NCI-H2081 treated with DMSO at 0.1 percent for 48 hours (cell line): ENCODE measurements at places on chromosomes 1 and 21.

DNA sequence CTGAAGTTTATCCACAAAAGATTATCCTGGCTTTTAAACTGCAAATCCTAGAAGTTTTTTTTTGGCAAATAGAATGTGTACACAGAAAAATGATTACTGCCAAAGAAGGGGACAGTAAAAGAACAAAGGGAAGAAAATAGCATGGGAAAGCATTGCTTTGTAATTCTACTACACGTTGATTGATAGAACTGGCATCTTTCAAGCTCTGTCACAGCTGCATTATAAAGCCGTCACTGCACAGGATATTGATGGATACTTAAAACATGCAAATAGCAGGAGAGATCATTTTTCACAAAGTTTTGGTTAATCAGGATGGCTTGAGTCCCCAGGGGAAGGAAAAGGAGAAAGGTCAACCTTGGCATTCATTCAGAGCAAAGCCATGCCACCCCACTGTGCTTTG, 183.7 kb upstream of the RRP15 start:
- no peak for DNase-seq

GRCh38 chr1:204326771-204327300, 32.9 kb downstream of the PLEKHA6 start:
- DNase-seq, result no peak

GRCh38 chr1:5744341-5744740, 247.9 kb downstream of the NPHP4 start:
- no peak for DNase-seq

DNA sequence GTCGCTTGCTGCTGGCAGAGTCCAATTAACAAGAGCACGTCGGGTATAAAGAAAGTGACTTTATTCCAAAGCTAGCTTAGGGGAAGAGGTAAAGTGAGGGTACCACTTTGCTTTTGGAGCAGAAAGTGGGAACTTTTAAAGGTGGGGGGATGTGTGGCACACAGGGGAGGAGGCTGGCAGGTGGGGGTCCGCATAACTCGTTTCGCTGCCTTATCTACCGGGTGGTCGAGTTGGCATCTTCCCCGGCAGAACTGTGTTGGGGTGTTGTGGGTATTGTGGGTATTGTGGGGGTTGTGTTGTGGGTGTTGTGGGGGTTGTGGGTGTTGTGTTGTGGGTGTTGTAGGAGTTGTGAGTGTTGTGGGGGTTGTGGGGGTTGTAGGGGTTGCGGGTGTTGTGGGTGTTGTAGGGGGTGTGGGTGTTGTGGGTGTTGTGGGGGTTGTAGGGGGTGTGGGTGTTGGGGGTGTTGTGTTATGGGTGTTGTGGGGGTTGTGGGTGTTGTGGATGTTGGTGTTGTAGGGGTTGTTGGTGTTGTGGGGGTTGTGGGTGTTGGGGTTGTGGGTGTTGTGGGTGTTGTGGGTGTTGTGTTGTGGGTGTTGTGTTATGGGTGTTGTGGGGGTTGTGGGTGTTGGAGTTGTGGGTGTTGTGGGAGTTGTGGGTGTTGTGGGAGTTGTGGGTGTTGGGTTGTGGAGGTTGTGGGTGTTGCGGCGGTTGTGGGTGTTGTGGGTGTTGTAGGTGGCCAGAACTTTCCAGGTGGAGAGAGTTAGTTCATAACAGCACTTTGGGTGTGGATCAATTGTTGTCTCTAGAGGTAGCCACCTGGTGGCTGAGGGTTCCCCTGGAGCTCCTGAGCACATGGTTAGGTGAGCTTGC, 52.7 kb downstream of the AGPAT3 start:
- no peak for DNase-seq

GRCh38 chr1:236522937-236523703, 662 bp upstream of the LGALS8 start:
- DNase-seq, result no peak

- no peak for DNase-seq
These were observed 19.7 kb upstream of the GALNT2 start for GRCh38 chr1:230047114-230047865.

- DNase-seq, result no peak
These were observed 7.0 kb downstream of the EFNA3 start for GRCh38 chr1:155085504-155086127.

- peak; percentile 48 for DNase-seq
These were observed 48.0 kb downstream of the TBCE start for GRCh38 chr1:235415008-235415904.

GRCh38 chr1:90969241-90969640, 52.6 kb downstream of the ZNF644 start:
- no peak for DNase-seq

- DNase-seq, result no peak
These were observed 49.7 kb upstream of the IFI44L start for GRCh38 chr1:78570539-78570938.

DNA sequence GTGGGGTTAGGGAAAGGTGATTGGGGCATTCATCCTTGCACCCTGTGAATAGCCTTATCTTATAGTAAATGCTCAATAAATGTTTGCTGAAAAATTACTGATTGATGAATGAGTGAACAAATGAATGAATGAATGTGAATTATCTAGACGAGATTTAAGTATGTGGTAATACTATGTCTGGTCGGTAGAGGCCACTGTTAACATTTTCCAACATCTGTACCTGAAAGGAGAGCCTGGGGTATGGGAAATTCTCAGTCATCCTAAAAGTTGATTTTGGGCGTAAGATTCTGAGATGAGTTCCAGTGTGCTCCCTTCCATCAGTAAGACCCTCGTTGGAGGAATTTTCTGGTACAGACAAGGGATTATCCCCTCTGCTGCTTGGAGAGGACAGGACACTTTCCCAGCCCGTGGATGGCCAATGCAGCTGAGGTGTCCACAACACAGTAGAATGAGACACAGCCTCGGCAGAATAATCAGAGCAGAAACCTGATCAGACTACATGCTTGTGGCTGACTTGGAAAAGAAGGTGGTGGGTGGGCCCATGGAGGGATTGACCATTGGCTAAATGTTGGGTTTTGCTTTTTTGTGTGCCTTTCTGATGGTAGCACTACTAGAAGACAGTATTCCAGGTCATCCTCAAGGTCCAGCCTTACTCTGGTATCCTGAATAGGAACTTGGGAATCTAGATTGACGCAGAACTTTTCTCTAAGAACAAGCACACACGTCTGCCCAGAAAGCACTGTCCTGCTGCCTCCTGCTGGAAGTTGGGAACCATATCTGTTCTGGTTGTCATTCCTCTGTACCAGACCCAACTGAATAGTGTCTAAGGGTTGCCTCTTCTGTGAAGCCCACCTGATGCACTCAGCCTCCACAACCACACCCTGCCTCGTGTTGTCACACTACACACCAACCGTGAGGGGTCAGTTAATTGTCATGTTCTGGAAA, 262.0 kb downstream of the TNR start:
- DNase-seq, result no peak

DNA sequence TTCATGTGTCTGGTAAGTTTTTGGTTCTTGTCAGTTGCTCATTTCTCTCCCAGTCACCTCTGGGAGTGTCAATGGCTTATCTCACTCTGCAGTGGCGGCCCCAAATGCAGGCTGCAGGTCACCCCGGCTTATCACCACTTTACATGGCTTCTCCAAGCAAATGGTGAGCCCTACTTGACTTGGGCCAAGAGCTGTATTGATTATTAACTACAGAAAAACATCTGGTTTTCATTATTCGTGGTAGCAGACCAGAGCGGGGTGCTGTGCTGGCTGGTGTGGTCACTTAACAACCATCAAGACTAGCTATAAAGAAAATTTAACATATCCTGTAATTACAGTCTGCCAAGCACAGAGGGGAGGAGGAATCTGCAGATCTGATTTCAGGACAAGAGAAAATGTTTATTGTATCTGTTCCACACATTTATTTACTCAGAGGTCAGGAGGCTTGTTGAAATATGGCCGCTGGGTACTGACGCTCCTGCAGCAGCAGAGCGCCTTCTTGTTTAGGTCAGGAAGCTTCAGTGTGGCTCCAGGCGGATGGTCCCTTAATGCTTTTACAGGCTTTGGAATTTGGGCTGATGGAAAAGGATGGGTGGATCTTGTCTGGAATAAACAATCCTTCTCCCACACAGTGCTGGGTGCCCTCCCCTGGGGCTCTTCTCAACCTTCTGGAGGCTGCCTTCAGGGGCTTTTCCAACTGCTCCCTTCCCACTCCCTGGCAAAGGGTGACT, 87.8 kb downstream of the HLX start:
- DNase-seq, result no peak

GRCh38 chr1:38444311-38444710, 397.7 kb upstream of the POU3F1 start:
- DNase-seq, result no peak

DNA sequence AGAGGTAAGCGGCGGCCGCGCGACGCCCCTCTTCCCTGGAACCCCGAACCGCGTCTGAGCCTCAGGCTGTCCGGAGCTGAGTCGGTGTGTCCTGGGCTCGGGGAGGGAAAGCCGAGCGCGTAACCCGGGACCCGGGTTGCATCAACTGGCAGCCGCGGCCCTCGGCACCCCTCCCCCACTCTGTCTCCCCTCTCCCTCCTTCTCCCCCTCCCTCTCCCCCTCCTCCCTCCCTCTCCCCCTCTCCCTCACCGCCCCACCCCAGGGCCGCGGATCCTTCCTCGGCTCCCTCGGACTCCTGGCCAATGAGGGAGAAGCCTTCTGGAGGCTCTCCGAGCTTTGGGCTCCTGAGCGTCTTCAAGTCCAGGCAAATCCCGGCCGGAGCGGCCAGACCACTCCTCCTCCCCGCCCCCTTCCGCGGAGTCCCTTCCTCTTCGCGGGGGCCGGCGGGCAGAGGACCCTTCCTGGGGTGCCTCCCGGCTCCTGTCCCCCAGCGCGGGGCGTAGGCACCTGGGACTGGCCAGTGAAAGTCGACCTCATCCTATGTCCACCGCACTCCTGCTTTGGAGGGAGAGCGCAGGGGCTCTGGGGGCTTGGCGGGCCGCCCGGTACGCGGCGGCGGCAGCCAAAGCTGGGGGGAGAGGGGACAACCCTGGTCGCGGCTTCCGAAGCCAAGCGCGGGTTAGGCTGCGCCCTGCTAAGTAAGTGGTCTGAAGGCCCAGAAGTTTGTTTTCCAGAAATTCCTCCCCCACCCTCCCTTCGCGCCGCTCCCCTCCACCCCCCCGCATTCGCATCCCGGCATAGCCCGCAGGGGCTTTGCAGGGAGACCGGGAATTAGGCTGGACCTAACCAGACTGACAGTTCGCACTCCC, 850 bp downstream of the SESN2 start:
- no peak for DNase-seq

- no peak for DNase-seq
These were observed 10.7 kb downstream of the ENAH start for GRCh38 chr1:225642177-225642576.

DNA sequence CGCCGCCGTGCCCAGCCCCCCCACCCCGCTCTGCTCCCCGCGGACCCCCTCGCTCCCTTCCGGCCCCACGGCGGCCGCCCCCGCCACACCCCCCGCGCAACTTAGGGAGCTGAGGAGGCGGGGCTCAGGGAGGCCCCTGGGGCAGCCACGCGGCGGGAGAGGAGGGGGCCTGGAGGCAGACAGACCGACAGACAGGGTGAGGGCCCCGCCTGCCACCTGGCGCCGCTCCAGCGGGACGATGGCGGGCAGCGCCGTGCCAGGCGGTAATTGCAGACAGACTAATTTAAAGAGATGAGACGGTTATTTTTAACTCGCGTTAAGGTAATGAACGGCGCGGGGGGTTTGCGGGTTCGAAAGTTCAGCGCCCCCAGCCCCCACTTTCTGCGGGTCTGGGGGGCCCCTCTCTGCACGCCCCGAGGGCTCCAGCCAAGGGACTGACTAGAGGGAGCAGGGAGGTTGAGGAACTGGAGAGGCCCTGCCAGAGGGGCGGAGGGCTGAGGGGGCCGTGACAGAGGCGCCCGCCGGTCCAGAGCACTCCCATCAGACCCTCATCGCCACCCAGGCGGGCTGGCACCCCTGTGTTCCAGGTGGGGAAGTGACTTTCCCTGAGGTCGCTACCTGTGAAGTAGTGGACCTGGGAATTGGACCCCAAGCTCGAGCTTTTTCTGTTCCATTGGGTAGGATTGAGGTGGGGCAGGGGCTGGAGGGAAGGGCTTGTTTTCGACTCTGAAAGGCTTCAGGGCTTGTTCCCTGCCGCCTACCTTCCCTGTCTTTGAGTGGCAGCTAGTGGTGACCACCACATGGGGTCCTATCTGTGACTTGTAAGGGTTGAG, 5.4 kb downstream of the FOXO6 start:
- peak; percentile 59 for DNase-seq

DNA sequence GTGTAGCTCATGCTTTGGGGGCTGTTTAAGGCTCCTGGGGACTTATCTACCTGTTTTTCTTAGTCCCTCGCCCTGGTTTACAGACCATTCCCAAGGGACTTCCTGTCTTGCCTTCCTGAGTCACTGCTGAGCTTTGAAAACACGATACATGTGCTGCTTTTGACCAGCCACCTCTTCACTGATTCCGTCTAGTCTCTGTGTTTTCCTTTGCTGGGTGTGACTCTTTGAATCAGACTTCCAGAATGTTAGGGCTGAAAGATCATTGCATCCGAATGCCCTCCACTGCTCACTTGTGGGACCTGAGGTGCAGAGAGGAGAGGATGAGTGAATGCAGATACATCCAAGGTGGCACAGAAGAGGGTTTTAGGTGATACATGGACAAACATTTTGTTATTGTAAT, 35.4 kb upstream of the CITED4 start:
- DNase-seq, result no peak
